Right cardiac atrium (tissue), 5 donors: ENCODE measurements at places on chromosomes 1 and 21. TPM values are rescaled to one million over a fixed set of nuclear protein-coding genes. Genes with fewer than 3 reads are reported as not detected.

DNA sequence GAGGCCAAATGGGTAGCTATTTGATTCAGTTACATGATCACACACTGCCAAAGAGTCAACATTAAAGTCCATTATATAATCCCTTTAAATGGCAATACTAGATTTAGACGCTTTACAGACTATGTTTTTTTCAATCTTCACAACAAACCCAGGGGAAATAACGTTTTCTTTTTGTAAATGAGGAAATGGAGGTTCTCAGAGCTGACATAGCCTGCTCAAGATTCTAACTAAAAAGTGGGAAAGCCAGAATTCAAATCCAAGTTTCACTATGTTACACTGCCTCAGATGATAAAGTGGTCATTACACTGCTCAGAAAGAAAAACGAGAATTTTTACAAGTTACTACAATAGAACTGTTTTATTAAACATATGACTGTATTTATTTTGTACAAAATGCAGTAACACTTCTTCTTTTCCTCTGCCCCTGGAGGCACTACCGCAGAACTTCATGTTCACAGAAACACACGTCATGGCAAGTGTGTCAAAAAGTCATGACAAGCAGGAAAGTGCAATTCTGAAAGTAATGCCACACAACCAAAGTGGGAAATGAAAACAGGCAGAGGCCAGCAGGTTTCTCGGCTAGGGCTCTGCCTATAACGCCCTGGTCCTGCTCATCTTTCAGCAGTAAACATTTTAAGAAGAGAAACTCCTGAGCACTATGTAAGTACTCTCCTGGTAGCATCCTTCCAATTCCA is 19.0 kb downstream of the THEMIS2 start:
- DNase-seq, result no peak

The ABCG1 gene
- polyA plus RNA-seq, result 5.7 TPM

The IFI6 gene
- polyA plus RNA-seq, result 68.1 TPM

GRCh38 chr1:172775606-172776005 is 116.7 kb downstream of the FASLG start:
- DNase-seq, result no peak

GRCh38 chr1:176118985-176119384 is 88.1 kb downstream of the COP1 start:
- no peak for DNase-seq

GRCh38 chr1:8090241-8090702 is 64.2 kb upstream of the ERRFI1 start:
- no peak for DNase-seq

- DNase-seq, result no peak
These were observed 104.0 kb downstream of the ATG4C start for GRCh38 chr1:62887799-62888507.

- no peak for DNase-seq
These were observed 63.0 kb downstream of the ROR1 start for GRCh38 chr1:63836830-63837229.

The SDE2 gene
- 9.4 TPM for polyA plus RNA-seq

DNA sequence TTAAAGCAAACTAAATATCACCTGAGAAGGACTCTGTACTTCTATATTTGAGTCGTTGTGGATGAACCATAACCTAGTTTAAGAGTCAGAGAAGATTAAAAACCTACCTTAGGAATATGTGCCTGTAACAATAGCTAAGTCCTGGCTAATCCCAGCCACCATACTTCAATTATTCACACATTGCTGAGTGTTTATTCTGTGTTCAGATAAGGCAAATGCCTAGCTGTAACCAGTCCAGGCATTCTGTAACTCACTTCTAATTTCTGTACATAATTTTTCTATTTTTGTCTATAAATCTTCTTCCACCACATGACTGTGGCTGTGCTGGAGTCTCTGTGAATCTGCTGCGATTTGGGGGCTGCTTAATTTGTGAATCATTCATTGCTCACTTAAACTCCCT is 441.9 kb upstream of the ADAMTS5 start:
- DNase-seq, result no peak

The IL19 gene
- polyA plus RNA-seq, result not detected

GRCh38 chr1:100494393-100495084 is 43.4 kb upstream of the GPR88 start:
- DNase-seq, result no peak

GRCh38 chr1:46187106-46187869 is 10.9 kb downstream of the POMGNT1 start:
- DNase-seq, result no peak

- DNase-seq, result no peak
These were observed 194.2 kb upstream of the NFIA start for GRCh38 chr1:60888126-60888525.
